Ovary (tissue), 10 donors: ENCODE measurements at places on chromosomes 2 and 18.
A peak's percentile ranks its signal among the peaks of the same experiment; 100 is the strongest.

DNA sequence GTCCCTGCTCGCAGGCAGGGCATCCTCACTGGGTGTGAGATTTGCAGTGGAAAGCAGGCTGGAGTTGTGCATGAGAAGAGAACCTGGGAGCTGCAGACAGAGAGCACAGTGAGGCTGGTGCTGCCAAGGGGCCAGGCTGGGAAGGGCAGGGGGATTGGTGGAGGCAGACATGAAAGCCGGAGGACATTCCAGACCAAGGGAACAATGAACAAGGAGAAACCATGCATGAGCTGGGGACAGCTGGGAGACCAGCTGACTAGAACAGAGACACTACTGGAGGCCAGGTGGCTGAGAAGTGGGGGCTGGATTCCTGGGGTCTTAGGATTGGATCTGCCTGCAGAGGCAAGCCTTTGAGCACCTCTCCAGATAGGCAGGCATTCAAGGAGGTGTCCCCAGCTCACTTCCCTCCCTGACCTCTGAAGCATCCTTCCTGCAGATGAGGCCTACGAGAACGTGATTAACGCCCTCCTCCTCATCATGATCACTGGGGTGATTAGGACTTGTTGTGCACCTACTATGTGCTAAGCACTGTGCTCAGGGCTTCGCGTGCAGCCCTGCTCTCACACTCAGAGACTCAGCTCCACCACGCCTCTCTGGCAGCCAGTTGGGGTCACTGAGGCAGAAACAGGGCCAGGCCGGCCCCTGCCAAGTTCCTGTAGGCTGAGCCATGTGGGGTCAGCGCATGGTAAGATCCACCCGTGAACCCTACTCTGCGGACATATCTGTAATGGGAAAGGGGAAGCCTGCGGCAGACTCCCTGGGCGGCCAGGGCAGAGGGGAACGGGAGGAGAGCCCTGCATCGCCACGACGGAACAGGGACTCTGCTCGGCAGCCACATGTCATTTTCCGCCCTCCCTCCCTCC is 74.8 kb upstream of the SLC66A3 start:
- H3K27ac ChIP-seq = no peak overlapping the region
- no peak overlapping the region for H3K4me3 ChIP-seq
- no peaks in the 10 kb centered on the region for H3K4me1 ChIP-seq
- no peak for DNase-seq
- no peaks in the 10 kb centered on the region for H3K36me3 ChIP-seq

- no peak overlapping the region for H3K27ac ChIP-seq
- peaks cover 12% of the 10 kb centered on the region for H3K4me1 ChIP-seq
- no peaks in the 10 kb centered on the region for H3K27me3 ChIP-seq
- no peak for DNase-seq
- no peaks in the 10 kb centered on the region for H3K36me3 ChIP-seq
These were observed 17.4 kb downstream of the ZNF532 start for GRCh38 chr18:58882044-58882443.

GRCh38 chr2:67760995-67761394 is 301.8 kb downstream of the C1D start:
- H3K4me1 ChIP-seq = no peaks in the 10 kb centered on the region
- no peaks in the 10 kb centered on the region for H3K36me3 ChIP-seq
- DNase-seq = no peak
- no peaks in the 10 kb centered on the region for H3K27me3 ChIP-seq
- H3K4me3 ChIP-seq = no peak overlapping the region

GRCh38 chr2:20472569-20472968 is 25.7 kb downstream of the RHOB start:
- no peaks in the 10 kb centered on the region for H3K36me3 ChIP-seq
- peak; percentile 11 for DNase-seq
- no peak overlapping the region for H3K27ac ChIP-seq
- no peaks in the 10 kb centered on the region for H3K4me1 ChIP-seq
- H3K27me3 ChIP-seq = no peaks in the 10 kb centered on the region

DNA sequence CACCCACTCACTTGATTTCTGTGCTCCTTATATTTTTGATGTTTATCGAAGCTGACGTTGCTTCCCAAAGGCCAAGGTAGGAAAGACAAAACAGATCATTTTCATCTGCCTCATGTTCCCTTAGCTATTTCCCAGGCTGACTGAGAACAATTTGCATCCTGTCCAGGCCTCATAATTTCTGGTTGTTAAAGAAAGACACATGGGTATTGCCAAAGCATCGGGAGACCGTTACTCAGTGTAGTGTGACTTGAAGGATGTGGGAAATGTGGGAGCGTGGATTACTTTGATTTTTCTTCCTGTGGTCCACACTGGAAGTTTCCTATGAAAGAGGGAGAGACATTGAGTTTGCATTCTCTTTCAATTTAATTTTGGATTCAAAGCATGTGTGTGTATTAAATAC is 204.6 kb downstream of the TRIB2 start:
- H3K27me3 ChIP-seq = no peaks in the 10 kb centered on the region
- H3K36me3 ChIP-seq = no peaks in the 10 kb centered on the region
- peaks cover 2% of the 10 kb centered on the region for H3K4me1 ChIP-seq

- no peak for DNase-seq
- H3K27me3 ChIP-seq = no peaks in the 10 kb centered on the region
- no peak overlapping the region for H3K4me3 ChIP-seq
- H3K4me1 ChIP-seq = no peaks in the 10 kb centered on the region
- no peak overlapping the region for H3K27ac ChIP-seq
- H3K36me3 ChIP-seq = no peaks in the 10 kb centered on the region
These were observed 165.0 kb downstream of the CDH19 start for GRCh38 chr18:66438711-66439536.

DNA sequence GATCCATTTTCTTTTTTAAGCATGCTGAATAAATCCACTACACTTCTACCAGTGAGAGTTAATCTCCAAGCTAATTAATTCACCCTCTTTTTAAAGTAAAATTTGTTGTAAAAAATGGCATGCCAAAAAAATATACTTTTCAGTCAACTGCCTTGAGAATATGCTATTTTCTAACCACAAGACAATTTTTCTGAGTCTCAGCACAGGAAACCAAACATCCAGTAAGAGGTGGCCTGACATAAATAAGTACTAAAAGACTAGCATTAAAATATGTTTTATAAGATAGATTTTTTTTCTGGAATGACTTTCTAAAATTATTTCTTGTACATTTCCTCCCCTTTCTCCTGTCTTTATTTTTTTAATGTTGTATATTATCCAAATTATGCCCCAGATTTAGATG is 2.9 kb downstream of the FBXO36 start:
- H3K27me3 ChIP-seq = no peaks in the 10 kb centered on the region
- no peak overlapping the region for H3K27ac ChIP-seq
- no peak for DNase-seq

DNA sequence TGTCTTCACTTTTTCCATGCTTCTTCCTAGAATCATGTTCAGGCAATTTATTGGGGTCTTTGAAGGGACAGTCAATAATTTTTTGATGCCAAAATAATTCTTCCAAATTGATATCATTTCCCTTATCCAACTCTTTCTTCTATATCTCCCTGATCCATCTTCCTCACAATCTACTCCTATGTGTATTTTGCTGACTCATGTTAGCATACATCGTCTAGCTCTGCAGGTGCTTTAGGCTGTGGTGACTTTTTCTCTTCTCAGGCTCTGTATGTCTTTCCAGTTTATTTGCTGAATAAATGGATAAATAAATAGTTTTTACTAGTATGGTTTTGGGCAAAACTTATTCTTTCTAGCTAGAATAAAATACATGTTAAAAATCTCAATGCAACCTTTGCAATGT is 1650.9 kb upstream of the TMEFF2 start:
- H3K27ac ChIP-seq = no peak overlapping the region
- no peaks in the 10 kb centered on the region for H3K4me1 ChIP-seq
- H3K4me3 ChIP-seq = no peak overlapping the region
- H3K36me3 ChIP-seq = no peaks in the 10 kb centered on the region
- H3K27me3 ChIP-seq = no peaks in the 10 kb centered on the region

GRCh38 chr2:157501026-157501425 is 57.1 kb upstream of the CYTIP start:
- H3K4me3 ChIP-seq = no peak overlapping the region
- no peak for DNase-seq
- H3K36me3 ChIP-seq = no peaks in the 10 kb centered on the region
- H3K27ac ChIP-seq = no peak overlapping the region
- no peaks in the 10 kb centered on the region for H3K4me1 ChIP-seq

DNA sequence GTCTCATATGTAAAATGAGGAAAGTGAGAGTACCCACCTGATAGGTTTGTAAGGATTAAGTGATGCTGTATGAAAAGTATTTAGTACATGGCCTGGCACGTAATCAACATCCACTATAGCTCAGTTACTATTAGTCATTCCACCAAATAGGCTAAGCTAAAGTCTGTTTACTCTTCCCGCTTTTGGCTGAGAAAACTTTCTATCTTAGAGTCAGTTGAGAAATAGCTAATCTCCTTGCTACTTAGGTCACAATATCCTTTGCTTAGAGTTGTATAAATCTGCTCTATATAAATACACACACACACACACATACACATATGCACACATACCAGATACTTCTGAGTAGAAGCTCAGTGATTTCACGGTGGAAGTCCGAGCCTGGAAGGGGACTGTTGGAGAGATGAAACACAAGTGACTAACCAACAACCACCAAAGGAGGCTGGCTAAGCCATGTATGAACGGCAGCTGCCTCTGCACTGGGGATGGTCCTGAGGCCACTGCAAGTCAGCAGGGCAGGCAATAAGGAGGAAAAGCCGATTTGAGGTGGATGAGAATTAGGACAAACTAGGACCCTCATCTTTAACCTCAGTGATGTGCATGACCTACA is 104.6 kb upstream of the EPHA4 start:
- H3K4me3 ChIP-seq = no peak overlapping the region
- no peak for DNase-seq
- no peaks in the 10 kb centered on the region for H3K27me3 ChIP-seq
- no peak overlapping the region for H3K27ac ChIP-seq
- H3K4me1 ChIP-seq = no peaks in the 10 kb centered on the region

DNA sequence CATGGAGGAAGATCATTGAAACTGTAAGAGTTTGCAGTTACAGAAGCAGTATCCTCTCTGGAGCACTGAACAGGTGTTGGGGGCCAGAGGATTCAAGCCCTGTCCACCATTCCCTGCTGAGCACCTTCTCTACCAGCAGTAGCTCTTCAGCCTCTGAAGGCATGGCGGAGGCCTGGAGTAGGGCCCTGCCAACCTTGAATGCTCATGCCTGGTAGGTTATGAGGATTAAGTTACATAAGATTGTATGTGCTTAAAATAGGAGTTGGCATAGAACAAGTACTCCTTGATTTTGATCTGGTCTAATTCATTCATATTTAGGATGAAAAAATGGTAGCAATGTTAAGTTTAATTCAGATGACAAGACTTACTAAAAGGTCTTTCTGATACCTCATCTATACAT is 40.2 kb downstream of the FMNL2 start:
- no peaks in the 10 kb centered on the region for H3K27me3 ChIP-seq
- no peak overlapping the region for H3K27ac ChIP-seq
- no peak for DNase-seq
- H3K4me1 ChIP-seq = peaks cover 15% of the 10 kb centered on the region
- H3K36me3 ChIP-seq = no peaks in the 10 kb centered on the region

DNA sequence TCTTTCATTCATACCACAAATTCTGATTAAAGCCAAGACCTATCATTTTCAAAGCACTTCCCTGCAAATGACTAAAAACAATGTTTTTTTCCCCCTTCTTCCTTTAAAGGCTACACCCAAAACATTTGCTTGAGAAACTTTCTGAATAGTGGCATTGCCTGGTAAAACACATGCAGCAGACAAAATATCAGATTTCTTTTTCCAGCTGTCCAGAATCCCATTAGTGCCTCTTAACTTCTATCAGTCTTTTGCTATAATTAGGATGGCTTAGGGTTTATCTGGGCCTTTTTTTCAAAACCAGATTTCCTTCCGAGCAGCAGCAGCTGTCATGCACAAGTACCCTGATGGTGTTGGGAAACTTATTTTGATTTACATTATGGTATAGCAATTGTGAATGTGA is 50.6 kb downstream of the ALPK2 start:
- no peaks in the 10 kb centered on the region for H3K27me3 ChIP-seq
- H3K36me3 ChIP-seq = no peaks in the 10 kb centered on the region
- no peaks in the 10 kb centered on the region for H3K4me1 ChIP-seq
- no peak overlapping the region for H3K4me3 ChIP-seq

DNA sequence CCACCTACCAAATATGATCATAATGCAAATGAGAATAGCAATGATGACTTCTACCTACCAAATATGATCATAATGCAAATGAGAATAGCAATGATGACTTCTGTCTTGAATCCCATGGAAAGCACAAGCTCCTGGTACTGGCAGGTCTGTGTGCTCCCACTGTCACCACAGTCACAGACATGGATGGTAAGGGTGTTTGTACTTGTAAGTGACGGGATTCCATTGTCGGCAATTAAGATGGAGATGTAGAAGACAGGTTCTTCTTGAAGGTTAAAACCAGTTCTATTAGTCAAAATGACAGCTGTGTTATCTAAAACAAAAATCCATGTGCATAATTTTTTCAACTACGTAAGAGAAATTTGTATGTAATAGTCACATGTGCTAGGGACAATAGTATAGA is 95.0 kb downstream of the CDH19 start:
- no peak overlapping the region for H3K4me3 ChIP-seq
- no peak overlapping the region for H3K27ac ChIP-seq
- no peaks in the 10 kb centered on the region for H3K27me3 ChIP-seq
- H3K4me1 ChIP-seq = no peaks in the 10 kb centered on the region

- no peak overlapping the region for H3K27ac ChIP-seq
- no peaks in the 10 kb centered on the region for H3K4me1 ChIP-seq
- no peak for DNase-seq
- H3K36me3 ChIP-seq = no peaks in the 10 kb centered on the region
These were observed 132.5 kb downstream of the OSR1 start for GRCh38 chr2:19225931-19226330.

DNA sequence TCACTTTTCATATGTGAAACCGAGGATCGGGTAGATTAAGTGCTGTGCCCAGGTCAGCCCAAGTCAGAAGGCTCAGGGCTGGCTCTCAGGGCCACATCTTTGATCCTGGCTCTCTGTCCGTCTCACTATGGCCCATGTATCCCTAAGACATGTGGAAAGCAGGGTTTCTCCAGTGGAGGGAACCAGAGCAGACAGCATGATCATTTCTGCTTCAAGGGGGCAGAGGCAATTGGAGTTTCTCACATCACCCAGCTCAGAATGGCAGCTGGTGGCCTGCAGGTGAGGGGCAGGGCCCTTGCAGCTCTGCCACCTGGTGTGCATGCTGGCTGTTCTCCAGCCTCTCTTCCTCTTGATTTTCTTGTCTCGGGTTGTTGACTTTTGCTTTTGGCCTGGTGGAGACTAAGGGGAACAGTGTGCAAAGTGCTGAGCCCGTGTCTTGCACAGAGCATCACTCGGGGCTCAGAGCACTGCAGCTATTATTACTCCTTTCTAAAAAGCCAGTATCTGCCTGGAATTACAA is 27.0 kb downstream of the LDLRAD4 start:
- no peaks in the 10 kb centered on the region for H3K27me3 ChIP-seq
- no peak for DNase-seq
- no peak overlapping the region for H3K4me3 ChIP-seq
- H3K36me3 ChIP-seq = no peaks in the 10 kb centered on the region
